ENCODE measurements at places on chromosomes 12 and 14.

DNA sequence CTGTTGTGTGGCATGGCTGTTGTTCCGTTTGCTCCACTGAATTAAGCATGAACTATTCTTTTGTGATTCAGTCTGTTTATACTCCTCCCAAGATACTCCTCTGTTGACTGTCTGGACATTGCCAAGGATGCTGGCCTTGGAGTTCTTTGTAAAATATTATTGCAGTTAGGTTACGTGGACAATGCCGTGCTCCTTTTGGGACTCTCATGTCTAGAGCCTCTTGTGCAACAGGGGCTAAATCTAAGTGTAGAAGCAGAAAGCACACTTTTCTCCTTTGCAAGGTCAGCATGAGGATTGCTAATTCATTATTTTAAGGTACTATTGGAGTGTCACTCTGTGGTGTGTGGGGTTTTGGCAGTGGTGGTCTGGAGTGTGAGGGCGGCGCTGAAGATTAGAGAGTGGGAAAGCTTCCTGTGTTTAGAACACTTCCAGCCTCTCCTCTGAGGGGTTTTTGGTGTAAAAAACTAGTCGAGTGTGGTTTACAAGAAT lies 125.4 kb downstream of the SAMD4A start:
- no peak overlapping the region for H3K4me3 ChIP-seq
- no peaks in the 10 kb centered on the region for H3K36me3 ChIP-seq

- no peaks in the 10 kb centered on the region for H3K4me1 ChIP-seq
- no peak overlapping the region for H3K4me3 ChIP-seq
- H3K27me3 ChIP-seq, result no peaks in the 10 kb centered on the region
- DNase-seq, result no peak
Measured at GRCh38 chr12:11545484-11546330, 103.8 kb upstream of the ETV6 start.

DNA sequence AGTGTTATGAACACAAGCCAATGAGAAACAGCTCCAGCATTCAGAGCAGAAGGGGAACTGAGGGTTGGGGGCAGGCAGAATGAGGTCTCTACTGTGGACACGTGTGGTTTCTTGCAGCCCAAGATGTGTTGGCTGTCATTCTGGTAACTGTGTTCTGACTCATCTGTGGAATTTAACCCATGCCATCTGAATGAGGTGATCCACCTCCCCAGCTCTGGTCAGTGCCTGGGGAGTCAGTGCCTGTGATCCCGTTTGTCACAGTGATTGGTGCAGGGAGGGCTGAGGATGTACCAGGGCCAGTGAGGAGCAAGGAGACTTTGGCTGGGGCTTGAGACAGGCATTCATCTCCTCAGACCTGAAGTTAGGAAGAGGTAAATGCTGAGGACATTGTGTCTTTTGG lies 216.8 kb downstream of the MSRB3 start:
- H3K27ac ChIP-seq, result no peak overlapping the region
- no peaks in the 10 kb centered on the region for H3K27me3 ChIP-seq
- H3K4me3 ChIP-seq, result no peak overlapping the region
- DNase-seq, result no peak

GRCh38 chr14:104681689-104682074 lies 7.7 kb upstream of the INF2 start:
- H3K4me1 ChIP-seq, result peaks cover 33% of the 10 kb centered on the region
- peak overlapping the region; percentile 48 for H3K4me3 ChIP-seq
- DNase-seq, result peak; percentile 93
- peak overlapping the region; percentile 90 for H3K27ac ChIP-seq
- no peaks in the 10 kb centered on the region for H3K36me3 ChIP-seq

DNA sequence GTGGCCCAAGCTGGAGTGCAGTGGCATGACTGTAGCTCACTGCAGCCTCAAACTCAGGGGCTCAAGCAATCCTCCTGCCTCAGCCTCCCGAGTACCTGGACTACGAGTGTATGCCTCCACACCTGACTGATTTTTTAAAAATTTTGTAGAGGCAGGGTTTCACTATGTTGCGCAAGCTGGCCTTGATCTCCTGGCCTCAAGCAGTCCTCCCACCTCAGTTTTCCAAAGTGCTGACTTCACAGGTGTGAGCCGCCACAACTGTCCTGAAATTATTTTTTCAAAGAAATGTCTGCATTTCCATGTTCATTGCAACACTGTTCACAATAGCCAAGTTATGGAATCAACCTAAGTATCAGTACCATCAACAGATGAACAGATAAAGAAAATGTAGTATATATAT lies 111.4 kb downstream of the FOXA1 start:
- no peaks in the 10 kb centered on the region for H3K36me3 ChIP-seq
- no peak for DNase-seq
- H3K4me3 ChIP-seq, result no peak overlapping the region
- no peaks in the 10 kb centered on the region for H3K4me1 ChIP-seq

- peak overlapping the region; percentile 70 for H3K27ac ChIP-seq
- H3K4me1 ChIP-seq, result peaks cover 9% of the 10 kb centered on the region
- H3K27me3 ChIP-seq, result no peaks in the 10 kb centered on the region
- no peak for DNase-seq
Measured at GRCh38 chr14:59463787-59464485, 1.2 kb downstream of the GPR135 start.

GRCh38 chr14:100058777-100059437 lies 6.3 kb upstream of the EVL start:
- DNase-seq, result no peak
- no peak overlapping the region for H3K4me3 ChIP-seq
- H3K36me3 ChIP-seq, result no peaks in the 10 kb centered on the region
- H3K27ac ChIP-seq, result peak overlapping the region; percentile 76
- H3K27me3 ChIP-seq, result no peaks in the 10 kb centered on the region

All from breast epithelium (tissue), 4 donors.